ENCODE measurements at places on chromosomes 11 and 22.

GRCh38 chr11:12802418-12803085 lies 128.3 kb downstream of the TEAD1 start:
- no peak for DNase-seq

GRCh38 chr22:47220752-47221151 lies 458.3 kb downstream of the TBC1D22A start:
- DNase-seq, result no peak

DNA sequence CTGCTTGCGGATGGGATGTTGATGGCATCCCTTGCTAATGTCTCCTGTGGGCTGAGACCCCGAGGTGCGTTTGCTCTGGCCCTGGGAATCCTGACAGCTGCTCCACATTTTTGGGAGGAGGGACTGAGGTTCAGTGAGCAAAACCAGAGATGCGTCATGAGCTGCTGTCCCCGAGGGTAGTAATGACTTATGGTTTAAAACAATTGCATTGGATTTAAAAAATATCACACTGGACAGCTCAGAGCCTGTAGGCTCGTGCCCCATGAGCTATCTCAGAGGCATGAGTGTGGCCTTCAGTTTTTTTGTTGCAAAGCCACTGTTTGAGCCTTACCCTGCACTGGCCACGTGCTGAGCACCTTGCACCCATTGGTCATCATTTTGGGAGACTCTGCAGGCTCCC lies 20.9 kb upstream of the PARVG start:
- no peak for DNase-seq

GRCh38 chr11:60880643-60881282 lies 13.4 kb downstream of the ZP1 start:
- no peak for DNase-seq

- DNase-seq, result no peak
Observed at GRCh38 chr11:62141111-62142042, 17.6 kb downstream of the INCENP start.

GRCh38 chr11:28026634-28027290 lies 81.2 kb downstream of the KIF18A start:
- no peak for DNase-seq

GRCh38 chr11:64223001-64223651 lies 2.9 kb downstream of the TRPT1 start:
- no peak for DNase-seq

DNA sequence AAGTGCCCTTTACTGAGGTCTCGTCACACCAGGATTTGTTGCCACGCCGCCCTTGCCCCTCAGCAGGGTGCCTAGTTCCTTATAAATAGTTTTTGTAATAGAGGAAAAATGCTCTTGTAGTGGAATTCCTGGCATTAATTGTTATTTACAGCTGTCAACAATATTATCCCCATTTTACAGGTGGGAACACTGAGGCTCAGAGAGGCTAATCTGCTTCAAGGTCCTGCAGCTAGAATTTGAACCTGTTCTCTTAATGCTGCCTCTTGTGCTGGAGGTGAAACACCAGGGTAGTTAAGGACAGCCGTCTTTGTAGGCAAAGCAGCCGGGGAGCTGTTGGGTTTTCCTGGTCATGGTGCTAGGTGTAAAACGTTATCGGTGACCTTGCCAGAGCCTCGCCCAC lies 100.8 kb upstream of the ASPHD2 start:
- no peak for DNase-seq

DNA sequence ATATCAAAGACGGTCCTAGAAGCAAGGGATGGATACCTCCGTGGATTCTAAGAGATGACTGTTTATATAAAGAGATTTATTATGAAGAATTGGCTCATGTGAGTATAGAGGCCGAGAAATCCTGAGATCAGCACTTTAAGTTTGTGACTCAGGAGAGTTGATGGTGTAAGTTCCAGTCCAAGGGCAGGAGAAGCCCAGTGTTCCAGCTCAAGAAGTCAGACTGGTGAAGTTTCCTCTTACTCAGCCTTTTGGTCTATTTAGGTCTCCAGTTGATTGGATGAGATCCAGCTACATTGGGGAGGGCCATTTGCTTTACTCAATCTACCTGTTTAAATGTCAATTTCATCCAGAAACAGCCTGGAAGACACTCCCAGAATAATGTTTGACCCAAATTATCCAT lies 45.1 kb downstream of the TSPAN18 start:
- no peak for DNase-seq

Data from NCI-H446 (cell line).